RWPE2 (cell line): ENCODE measurements at places on chromosomes 13 and 19.

DNA sequence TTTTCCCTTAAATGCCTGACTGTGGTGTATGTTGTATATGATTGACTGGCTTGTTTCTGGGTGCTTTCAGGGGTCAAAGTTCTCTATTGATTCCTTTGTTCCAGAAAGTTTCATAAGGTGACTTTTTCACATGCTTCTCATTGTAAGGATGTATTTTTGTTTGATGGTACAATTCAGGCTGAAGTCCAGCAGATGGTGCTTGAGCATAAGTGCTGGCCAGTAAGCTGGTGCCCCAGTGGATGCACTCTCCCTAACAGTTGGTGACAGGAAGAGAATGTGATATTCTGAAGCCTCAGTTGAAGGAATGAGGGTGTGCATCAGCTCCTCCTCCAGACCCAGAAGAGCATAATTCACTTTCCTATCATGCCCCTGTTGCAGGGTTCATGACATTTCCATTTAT lies 1941.6 kb upstream of the PRR20A start:
- no peak for DNase-seq

- DNase-seq, result no peak
These were observed 8.4 kb downstream of the CLASRP start for GRCh38 chr19:45047188-45047797.

DNA sequence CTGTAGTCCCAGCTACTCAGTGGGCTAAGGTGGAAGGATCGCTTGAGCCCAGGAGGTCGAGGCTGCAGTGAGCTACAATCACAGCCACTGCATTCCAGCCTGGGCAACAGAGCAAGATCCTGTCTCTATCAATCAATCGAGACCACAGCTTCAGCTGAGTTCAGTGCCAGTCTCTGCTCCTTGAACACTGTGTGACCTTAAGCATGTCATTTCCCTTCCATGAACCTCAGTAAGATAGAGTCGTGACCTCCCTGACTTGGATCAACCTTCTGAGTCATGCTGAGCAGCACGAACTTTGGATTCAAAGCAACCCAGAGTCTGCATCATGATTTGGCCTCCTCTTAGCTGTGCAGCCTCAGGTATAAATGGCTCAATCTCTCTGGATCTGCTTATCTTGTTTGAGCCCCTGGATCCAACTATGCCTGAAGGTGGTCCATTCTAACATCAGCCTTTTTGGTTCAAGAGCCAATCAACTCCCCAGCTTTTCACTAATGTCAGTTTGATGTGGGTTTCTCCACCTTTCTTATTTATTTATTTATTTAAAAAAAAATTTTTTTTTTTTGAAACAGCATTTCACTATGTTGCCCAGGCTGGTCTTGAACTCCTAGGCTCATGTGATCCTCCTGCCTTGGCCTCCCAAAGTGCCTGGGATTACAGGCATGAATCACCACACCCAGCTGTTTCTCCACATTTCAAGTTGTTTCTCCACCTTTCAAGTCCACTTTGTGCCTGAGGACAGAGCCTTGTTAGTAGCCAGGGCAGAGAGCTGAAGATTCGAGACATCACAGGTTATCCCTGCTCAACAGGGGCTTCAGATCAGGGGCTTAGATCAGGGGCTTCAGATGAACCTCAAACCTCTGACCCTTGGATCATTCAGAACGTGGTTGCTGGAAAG lies 26.4 kb downstream of the PTPRS start:
- no peak for DNase-seq

GRCh38 chr13:78709028-78709427 lies 50.1 kb upstream of the OBI1 start:
- no peak for DNase-seq

- DNase-seq, result no peak
These were observed 100.5 kb downstream of the EPSTI1 start for GRCh38 chr13:42891591-42891990.

DNA sequence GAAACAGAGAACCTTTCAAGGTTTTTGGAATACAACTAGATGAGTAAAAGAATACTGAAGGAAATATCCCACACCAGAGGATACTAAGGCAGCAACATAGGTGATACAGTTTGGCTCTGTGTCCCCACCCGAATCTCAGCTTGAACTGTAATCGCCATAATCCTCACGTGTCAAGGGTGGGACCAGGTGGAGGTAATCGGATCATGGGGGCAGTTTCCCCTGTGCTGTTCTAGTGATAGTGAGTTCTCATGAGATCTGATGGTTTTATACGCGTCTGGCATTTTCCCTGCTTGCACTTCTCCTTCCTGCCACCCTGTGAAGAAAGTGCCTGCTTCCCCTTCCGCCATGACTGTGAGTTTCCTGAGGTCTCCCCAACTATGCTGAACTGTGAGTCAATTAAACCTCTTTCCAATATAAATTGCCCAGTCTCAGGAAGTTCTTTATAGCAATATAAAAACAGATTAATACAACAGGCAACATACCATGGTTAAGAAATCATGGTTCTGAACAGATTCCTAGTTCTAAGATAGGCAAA lies 97.0 kb downstream of the ABCC4 start:
- no peak for DNase-seq

GRCh38 chr13:103487841-103488240 lies 421.6 kb upstream of the SLC10A2 start:
- no peak for DNase-seq

DNA sequence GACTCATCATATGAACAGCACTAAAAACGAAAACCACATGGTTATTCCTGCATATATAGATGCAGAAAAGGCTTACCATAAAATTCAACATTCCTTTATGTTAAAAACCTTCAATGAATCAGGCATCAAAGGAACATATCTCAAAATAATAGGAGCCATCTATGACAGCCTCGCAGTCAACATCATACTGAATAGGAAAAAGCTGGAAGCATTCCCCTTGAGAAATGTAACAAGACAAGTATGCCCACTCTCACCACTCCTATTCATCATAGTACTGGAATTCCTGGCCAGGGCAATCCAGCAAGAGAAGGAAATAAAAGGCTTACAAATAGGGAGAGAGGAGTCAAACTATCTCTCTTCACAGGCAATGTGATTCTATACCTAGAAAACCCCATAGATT lies 179.6 kb upstream of the HTR2A start:
- DNase-seq, result no peak

GRCh38 chr13:112069061-112069844 lies 2.3 kb downstream of the SOX1 start:
- DNase-seq, result no peak

DNA sequence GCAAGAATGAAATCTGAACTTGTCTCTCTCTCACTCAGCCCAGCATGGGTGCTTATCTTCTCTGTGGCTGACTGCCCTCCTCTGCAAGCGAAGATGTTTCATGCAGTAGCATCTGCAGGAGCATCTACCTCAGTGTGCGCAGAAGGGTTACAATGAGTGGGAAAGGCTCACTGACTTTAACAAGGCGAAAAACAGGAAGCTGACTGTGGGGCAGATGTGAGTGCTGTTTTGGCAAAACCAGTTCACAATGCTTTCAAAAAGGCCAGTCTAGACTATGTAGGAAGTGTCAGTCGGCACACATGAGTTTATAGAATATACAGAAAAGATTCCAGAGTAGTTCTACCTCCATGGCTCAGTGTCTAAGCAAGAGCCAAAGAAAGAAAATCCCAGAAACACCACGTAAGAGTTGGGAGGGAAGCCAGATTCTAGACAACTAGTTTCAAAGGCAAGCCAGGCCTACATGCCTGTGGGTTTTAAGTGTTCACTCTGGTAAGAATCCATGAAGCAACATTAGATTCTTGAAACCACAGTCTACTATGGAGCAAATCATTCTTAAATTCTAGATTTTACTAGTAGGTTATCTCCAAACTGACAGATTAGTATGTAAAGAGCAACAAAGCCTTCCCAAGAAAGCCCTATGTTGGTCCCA lies 124.5 kb downstream of the ABCC4 start:
- DNase-seq, result no peak

- DNase-seq, result no peak
These were observed 46.2 kb downstream of the DCT start for GRCh38 chr13:94433055-94433961.

DNA sequence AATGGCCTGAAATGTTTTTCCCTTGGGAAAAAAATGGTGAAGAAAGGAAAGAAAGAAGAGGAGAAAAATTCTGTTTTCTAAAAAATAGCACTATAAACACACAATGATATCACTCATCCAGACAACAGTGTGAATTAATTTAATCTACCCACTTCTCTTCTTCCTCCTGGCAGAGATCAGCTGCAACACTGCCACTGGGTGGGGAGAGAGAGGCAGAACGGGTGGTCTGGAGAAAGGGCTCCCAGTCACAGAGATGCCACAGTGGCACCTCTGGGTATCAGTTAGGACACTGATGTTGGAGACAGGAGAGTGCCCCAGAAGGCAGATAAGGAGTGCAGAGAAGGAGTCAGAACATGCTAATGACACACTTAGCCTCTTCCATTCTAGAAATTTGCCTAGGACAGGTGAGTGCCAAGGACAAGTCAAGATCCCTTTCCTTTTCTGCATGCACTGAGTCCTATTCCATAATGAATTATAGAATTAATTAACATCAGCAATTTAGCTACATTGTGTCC lies 168.6 kb downstream of the SUCLA2 start:
- no peak for DNase-seq

DNA sequence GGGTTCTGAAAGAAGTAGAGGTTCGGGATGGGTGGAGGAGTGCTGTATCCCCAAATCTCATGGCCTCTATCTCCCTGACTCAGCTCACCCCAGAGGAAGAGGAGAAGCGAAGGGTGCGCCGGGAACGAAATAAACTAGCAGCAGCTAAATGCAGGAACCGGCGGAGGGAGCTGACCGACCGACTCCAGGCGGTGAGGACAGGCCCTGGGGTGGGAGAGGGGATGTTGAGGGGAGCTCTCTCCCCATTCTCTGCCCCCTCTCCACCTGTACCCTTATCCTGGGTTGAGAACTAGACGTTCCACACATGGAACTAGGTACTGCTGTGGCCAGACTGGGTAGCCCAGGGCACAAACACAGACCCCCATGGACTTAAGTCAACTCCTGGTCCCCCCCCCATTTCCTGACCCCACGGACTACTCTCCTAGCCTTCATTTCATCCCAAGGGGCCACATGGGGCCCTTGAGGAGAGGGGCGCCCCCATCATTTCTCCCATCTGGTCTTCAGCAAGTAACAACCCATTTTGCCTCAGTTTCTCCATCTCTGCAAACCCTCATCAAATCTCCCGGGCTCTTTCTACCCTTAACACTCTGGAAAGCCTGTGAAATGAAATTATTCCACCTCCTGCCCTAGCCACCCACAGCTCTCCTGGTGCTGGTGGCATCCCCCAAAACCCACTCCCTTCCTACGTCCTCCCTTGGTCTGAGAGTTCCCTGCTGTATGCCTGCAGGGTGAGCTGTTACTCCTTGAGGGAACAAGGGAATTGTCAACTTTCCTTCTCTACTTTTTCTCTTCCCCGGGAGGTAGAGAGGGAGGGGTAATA lies 3.5 kb downstream of the FOSB start:
- DNase-seq, result no peak

GRCh38 chr13:74061926-74062595 lies 72.1 kb downstream of the KLF12 start:
- no peak for DNase-seq

DNA sequence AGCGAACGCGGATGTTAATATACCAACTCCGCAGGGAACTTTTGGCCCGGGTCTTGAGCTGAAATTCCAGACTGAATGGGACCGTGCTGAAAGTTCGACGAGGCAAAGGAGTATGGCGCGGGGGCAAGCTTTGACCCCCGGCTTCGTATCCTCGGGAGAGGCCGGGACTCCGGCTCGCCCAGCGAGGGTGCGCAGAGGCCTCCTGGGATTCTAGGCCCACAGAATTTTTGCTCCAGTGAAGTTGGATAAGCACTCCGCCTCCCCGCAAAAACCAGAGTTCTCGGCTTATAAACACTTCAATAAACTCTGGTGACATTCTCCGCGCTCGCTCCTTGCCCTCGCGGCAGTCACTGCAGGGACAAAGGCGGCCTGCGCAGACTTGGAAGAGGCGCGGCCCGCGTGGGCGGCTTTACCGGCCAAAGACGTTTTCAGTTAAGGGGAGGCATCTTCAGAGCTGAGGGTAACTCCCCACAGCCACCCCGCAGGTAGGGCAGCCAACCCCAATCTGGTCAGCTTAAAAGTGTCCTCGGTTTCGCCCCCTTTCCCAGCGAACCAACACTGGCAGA lies 112.6 kb downstream of the KCNRG start:
- DNase-seq, result no peak

DNA sequence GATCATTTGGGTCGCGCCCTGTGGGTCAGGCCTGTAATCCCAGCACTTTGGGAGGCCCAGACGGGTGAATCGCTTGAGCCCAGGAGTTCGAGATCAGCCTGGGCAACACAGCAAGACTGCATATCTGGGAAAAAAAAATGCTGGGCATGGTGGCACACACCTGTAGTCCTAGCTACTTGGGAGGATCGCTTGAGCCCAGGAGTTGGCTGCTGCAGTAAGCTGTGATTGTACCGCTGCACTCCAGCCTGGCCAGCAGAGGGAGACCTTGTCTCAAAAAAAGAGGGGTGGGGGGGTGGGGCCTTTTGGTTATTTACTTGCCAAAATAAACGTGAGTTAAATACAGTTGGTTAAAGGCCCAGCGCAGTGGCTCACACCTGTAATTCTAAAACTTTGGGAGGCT lies 9.8 kb upstream of the ZNF544 start:
- no peak for DNase-seq

DNA sequence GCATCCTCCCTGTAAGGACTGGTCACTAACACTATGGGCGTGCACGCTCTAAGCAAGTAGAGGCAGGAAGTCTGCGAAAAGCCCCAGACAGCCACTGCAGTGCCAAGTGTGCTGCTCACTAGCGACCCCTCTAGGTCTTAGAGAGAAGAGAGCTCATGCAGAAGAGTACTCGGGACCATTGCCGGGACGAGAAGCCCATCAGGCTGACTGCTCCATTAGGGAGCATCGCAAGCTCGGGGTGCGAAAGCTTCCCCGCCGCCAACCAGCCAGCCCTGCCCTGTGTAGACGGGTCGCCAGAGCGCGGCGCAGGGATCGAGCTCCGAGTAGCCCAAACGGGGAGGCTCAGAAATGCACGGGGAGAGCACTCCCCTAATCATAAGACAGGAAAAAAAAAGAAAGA lies 16.6 kb downstream of the POU4F1 start:
- DNase-seq, result no peak

GRCh38 chr13:99057310-99057975 lies 79.6 kb upstream of the DOCK9 start:
- no peak for DNase-seq

DNA sequence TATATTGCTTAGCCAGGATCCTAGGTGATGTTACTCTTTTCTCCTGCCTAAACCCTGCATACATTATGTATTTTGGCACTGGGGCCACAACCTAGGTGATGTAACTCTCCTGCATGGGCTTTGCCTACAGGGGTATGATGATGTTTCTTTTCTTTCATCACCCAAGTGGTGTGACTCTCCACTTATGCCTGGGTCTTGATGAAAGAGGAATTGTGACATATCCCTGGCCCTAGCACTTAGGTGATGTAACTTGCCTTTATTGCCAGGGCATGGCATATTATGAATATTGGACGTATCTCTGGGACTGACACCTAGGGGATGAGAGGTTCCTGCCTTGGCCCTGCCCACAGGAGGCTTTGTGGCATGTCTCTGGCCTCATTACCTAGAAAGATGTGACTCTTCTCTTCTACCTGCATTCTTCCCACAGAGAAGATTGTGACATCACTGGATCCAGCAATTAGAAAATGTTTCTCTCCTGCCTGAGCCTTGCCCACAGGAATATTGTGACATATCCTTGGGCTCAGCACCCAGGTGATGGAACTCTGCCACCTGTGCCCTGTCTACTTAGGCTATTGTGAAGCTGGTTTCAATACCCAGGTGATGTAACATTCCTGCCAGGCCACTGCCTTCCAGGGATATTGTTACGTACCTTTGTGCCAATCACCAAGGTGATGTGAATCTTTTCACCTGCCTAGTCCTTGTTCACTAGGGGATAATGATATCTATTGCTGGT lies 27.3 kb upstream of the ZNF254 start:
- DNase-seq, result no peak
